ENCODE measurements at places on chromosomes 7 and 10.

DNA sequence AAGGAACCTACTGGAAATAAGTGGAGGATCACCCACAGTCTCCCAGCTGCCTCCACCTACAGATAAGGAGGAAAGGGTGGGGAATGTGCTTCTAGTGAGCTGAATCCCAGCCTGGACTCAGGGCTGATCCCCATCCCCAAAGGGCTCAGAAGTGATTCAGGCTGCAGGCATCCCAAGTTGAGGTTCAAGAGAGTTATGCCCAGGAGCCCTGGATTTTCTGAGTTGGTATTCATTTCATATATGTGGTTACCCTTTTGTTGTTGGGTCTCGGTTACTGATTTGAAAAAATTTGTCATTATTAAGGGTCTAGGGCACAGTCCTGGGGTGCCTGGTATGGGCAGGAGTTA, 30.0 kb upstream of the SRGN start:
- no peak for DNase-seq

DNA sequence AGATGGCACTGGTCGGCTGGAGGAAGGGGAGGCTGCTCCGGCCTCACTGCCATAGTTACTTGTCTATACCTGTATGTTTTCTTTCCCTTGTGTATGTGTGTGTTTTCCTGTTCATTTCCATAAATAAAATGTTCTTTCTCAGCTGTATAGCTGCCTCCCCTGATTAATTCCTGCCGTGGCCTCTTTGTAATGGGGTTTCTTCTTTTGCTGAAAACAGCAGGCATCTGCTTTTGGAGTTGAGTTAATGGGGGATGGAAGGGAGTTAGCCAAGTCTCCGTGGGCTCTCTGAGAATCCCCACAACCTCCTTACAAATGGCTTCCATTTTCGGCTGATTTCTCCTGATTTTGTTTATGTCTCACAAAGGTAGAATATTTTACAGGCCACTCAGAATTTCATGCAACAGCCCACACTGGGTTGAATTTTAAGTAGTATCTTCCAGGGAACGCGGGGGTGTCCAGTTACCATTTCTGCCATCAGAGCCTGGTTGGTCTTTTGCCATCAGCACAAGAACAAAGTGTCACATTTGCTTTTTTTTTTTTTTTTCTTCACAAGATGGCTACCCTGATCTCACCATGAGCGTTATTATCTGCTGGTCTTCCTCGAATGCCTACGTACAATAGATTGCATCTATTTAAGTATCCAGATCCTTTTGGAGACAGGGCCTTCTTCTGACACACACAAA, 88.1 kb upstream of the NRP1 start:
- DNase-seq: no peak

- DNase-seq: no peak
Measured at GRCh38 chr10:34107626-34108516, 707.2 kb downstream of the PARD3 start.

- no peak for DNase-seq
Measured at GRCh38 chr7:134643131-134643530, 3.5 kb upstream of the BPGM start.

DNA sequence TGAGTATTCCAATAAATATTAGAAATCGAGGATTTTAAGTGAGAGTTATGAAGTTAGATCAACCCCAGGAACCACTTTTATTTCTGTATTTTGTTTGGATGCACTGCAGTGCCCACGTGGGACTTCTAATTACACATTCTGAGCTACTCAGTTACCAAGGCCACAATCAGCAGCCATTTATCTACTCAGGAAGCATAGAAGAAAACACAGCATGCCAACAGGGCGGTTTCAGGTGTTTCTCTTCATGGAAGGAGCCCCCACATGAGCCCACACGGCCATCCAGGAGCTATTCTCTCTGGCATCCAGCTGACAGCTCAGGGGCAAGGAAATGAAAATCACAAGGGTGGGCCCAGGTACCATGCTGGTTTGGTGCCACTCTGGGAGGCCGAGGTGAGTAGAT, 266.5 kb upstream of the MKLN1 start:
- DNase-seq: no peak

- DNase-seq: no peak
Measured at GRCh38 chr10:95214793-95215192, 20.8 kb downstream of the ACSM6 start.

DNA sequence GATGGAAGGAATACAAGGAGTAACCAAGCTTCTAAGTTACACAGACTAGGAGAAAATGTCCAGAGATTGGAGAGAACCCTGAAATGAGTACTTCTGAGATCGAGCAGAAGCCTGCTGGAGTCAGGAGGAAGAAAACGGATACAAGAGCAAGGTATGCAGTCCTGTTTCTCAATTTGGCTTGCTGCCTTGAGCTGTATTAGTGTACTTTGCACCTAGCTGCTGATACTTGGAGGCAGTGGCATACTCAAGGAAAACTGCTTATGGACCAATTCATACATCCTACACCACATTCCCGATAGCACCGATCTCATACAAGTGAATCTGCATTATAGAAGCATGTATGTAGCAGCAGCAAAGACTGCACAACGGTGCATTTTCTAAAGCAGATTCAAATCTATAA, 14.4 kb downstream of the PIP4K2A start:
- DNase-seq: no peak

DNA sequence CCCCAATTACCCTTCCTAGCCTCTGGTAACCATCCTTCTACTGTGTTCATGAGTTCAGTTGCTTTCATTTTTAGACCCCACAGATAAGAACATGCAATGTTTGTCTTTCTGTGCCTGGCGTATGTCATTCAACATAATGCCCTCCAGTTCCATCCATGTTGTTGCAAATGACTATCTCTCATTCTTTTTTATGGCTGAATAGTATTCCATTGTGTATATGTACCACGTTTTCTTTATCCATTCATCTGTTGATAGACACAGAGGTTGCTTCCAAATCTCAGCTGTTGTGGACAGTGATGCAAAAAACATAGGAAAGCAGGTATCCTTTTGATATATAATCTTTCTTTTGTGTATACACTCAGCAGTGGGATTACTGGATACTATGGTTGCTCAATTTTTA, 51.2 kb downstream of the RAPGEF5 start:
- DNase-seq: no peak

GRCh38 chr10:78944723-78945312, 123.9 kb upstream of the ZMIZ1 start:
- DNase-seq: no peak

- DNase-seq: no peak
Measured at GRCh38 chr10:74500816-74501215, 325.6 kb upstream of the KAT6B start.

GRCh38 chr7:116172353-116172752, 38.0 kb upstream of the TES start:
- DNase-seq: no peak

GRCh38 chr7:117146059-117146458, 176.8 kb downstream of the WNT2 start:
- DNase-seq: no peak

GRCh38 chr10:103519798-103520197, 26.3 kb downstream of the NEURL1 start:
- DNase-seq: no peak

DNA sequence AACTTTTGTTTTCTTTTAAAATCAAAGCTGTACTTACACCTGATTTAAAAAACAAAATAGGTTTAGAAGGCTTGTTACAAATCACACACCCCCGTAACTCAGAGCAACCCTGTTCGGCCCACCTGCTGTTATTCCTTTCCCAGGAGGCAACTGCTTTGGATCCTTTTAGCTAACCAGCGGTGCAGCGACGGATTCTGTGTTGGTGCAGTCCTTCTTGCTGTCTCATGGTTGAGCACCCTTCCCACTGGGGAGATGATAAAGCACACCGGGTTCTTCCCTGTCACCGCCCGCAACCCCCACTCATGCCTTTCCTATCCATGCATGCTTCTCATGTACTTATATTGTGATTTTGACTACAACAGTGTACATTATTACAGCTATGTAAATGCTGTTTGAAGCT, 24.8 kb upstream of the MKI67 start:
- DNase-seq: no peak

- no peak for DNase-seq
Measured at GRCh38 chr10:2097937-2098336, 360.6 kb upstream of the ADARB2 start.

DNA sequence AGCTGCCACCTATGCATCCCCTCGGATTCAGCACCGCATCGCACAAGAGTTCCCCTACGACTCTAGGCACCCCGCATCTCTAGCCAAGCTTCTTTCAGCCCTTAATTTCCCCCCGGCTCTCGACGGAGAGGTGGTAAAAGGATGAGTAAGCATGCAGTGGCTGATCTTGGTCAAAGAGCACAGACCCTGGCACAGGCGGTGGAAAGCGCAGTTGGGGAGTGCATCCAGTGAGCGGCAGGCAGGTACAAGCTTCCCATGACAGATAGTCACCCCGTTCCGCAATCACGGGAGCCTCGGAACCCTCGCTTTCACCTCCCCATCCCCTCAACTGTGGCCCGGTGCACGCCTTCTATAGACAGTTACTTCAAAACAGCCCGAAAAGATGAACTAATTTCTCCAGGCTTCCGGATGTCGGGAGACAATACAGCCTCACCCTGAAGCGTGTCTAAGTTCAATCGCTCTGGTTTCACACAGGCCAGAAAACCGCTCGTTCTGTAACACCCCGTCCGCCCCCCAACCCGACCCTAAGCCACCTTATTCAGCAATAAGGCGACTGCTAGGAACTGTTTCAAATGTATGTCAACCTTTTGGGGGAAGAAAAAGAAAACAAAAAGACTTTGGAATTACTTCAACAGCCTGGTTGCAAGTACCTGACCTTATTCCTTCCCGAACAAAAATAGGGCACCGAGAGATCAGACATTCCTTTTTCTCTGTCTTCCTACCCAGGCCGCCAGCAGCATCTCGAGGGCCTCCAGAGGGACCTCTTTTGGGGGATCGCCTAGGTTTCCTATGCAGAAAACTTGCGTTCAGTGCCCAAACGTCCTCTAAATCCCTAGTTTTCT, 1.4 kb downstream of the RHEB start:
- DNase-seq: peak; percentile 73

- no peak for DNase-seq
Measured at GRCh38 chr10:102633848-102634247, 10.4 kb upstream of the TRIM8 start.

- DNase-seq: no peak
Measured at GRCh38 chr7:55873765-55874164, 11.2 kb upstream of the SEPTIN14 start.

GRCh38 chr10:112958275-112958995, 8.4 kb downstream of the TCF7L2 start:
- no peak for DNase-seq

DNA sequence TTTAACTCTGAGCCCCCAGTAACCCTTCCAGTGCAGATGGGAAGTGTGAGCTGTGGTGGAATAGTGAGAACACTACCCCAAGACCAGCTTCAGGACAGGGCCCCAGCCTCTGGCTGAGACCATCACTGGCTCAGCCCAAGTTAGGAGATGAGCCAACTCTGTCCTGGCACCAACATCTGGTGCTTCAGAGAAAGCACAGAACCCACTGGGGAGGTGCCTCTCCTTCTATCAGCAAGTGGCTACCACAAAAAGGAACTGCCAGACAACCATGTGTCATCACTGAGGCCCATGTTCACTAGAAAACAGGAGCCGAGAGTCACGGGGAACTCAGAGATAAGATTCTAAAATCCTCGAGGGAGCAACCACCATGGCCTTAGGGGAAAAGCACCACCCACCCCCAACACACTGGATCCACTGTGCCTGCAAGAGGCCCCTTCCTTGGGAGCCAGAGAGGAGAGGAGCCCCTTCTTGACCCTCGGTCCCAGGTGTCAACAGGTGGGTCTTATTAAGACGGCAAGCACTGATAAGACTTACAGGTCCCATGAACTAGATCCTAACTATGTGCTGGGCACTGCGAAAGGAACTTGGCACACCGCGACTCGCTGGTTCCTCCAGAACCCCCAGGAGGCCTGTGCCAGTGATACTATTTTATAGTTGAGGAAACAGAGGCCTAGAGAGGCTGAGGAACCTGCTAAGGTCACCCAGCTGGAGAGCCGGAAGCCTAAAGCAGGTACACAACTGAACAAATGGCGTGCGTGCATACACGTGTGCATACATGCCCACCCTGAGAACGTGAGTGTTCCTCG, 102.7 kb downstream of the FAM53B start:
- DNase-seq: no peak

DNA sequence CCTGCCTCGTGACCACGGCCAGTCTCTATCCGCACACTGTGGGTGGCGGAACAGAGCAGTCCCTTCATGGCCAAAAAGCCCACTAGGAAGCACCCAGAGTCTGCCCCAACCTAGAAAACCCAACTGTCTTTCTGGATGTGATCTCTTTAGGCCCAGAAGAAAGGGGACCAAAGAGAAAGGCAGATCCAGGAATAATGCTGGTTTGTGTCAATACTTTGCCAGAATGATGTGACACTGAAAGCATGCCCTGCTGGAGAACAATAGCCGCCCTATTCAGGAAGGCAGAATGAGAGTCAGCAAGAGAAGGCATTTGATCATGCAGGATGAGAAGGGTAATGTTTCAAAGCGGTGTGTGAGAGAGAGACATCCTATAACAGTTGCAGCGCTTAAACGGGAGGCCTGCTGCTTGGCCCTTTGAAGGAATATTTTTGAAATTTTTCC, 274.7 kb downstream of the USP6NL start:
- DNase-seq: no peak
